ENCODE measurements at places on chromosomes 12 and 14. TPM values are rescaled to one million over a fixed set of nuclear protein-coding genes. Genes with fewer than 3 reads are reported as not detected.
A peak's percentile ranks its signal among the peaks of the same experiment; 100 is the strongest.

GRCh38 chr14:24362241-24362960, 5.6 kb upstream of the NFATC4 start:
- no peak for DNase-seq

- no peak for DNase-seq
These were observed at the start of gene B4GALNT1 for GRCh38 chr12:57632958-57633840. Gene B4GALNT1, minus strand, starts transcription at chr12:57633201. Its CDS starts 1,069 bp downstream, at chr12:57632132.

DNA sequence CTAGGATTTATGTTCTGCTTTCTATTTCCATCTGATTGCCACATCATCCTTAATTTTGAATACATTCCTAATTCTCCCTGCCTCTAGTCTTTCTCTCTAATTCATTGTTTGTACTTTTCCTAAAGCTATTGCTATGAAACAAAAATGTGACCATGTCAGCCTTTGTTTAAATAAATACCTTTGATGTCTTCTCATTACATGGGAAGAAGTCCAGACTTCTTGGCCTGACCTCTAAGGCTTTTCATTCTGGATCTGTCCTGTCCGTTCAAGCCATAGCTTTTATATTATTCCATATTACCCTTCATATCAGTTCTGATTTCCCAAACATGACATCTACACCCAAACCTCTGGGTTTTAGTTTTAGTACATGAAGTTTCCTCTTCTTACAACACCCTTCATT, 91.4 kb downstream of the CDK17 start:
- no peak for DNase-seq

DNA sequence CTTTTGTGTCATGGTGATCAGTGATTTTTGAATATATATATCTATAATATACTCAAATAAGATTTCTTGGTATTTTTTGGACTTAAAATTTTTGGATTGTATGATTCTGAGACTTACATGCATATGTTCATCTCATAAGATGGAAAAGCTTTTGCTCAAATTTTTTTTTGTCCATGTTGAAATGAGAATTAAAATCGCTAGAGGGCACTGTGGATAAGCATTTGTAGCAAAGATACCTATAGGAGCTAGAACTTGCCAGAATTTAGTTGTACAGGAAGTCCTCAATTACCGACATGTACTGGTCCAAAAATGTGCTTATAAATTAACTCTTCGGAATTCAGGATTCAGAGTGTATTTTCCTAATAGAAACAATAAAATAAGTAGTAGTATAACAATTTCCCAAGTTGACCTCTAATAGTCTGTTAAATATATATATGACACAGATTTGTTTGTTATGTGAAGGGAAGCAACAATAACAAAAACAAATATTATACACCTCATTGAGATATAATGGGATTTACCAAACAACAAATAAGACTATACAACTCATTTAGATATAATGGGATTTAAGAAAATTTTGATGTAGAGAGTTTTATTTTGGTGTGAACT, 179.6 kb downstream of the TMEM117 start:
- peak; percentile 62 for DNase-seq

DNA sequence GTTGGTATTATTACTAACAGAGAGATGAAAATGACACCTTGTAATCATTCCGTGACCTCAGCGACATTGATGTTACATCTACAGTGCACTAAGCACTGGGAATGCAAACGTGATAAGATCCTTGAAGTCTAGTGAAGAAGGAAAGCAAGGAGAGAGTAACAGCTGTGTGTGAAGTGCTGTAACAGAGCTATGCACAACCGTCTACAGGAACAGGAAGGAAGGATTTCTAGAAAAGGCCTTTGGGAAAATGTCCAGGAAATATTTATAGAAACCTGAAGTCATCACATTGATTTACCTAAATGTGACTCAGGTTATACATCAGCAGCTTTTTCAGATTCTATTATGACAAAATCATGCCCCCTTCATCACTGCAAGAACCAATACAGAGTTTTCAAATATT, 304.2 kb upstream of the AMIGO2 start:
- DNase-seq, result no peak

- DNase-seq, result no peak
These were observed 27.1 kb downstream of the CCDC92 start for GRCh38 chr12:123945287-123946151.

- no peak for DNase-seq
These were observed 57.2 kb upstream of the NTF3 start for GRCh38 chr12:5374713-5375112.

GRCh38 chr14:36306836-36307235, 13.6 kb downstream of the MBIP start:
- no peak for DNase-seq

- no peak for DNase-seq
These were observed 621.0 kb downstream of the CCER1 start for GRCh38 chr12:90333939-90334338.

DNA sequence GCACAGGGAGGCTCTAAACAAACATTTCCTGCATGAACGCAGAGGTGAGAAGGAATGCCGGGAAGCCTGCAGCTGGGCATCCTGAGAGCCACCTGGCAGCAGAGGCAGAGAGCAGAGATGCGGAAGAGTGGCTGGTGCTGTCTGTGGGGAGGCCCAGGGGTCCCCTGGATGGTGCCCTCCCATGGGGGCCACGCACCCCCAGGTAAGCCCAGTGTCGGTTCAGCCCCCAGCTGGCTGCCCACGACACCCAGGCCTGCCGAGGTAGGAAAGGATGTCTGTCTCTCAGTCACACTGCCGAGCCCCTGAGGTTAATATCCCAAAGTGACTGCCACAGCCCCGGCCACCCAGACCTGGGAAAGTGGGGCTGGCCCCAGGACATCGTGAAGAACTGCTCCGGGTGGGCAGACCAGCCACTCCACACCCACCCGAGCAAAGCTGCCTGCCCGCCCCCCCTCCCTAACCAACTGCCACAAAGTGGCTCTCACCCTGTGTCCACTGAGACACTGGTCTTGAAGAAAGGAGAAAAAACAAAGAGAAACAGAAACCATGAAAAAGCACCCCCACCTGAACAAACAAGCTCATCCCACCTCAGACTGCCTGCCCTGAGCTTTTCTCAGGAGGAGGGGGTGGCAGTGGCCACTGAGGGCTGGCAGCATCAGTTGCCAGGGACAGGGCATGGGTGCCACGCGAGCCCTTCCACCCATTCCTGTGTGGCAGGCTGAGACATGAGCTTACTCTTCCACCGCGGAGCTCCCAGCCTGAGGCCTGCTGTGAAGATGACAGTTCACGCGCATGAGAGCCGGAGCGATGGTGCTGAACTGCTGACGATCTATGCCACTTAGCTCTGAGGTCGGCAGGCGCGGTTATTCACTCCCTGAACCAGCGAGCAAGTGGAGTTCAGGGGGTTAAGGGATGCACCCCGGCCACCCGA, 40.8 kb downstream of the CCDC88C start:
- no peak for DNase-seq

GRCh38 chr12:129534966-129535750, 368.7 kb downstream of the TMEM132D start:
- no peak for DNase-seq

DNA sequence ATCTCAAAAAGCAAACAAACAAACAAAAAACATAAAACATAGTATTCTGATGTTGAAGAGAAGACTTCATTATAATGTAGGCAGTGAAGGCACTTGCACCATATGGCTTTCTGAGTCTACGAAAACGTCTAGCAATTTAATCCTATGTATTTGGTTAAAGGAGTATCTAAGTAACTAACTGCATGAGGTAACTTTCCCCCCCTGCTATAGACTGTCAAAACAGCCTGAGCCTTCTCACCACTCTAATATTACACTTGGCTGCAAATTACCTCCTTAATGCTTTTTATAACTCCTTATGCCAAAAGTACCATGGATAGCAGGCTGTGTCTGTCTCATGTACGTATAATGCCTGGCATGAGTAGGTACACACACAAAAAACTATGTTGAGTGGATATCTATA, 607.6 kb upstream of the FLRT2 start:
- no peak for DNase-seq

- DNase-seq, result no peak
These were observed 42.1 kb upstream of the USP44 start for GRCh38 chr12:95593266-95593871.

GRCh38 chr12:64400041-64400440, 4.2 kb upstream of the XPOT start:
- DNase-seq, result no peak

GRCh38 chr12:51465491-51465890, 40.9 kb downstream of the SLC4A8 start:
- DNase-seq, result no peak

DNA sequence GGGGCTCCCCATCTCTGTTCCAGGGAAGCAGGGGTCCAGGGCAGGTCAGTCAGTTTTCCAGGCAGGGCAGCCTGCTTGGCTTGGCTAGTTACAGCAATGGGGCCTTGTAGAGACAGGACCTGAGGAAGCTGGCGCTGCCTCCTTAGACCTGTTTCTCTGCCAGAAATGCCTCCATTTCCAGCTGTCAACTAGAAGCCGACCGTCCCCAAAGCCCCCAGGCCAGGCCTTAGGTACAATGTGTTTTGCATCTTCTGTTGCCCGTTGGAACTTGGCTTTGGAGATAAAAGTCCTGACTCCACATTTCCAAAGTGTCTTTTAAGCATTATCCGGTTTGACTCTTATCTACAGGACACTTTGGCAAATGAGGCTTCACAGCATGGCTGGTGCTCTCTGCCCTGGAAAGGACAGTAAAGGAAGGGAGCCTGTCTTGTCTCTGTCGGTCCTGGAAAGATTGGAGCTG, 42.6 kb downstream of the KRT80 start:
- no peak for DNase-seq

GRCh38 chr12:113043240-113043639, 13.3 kb upstream of the DTX1 start:
- no peak for DNase-seq

GRCh38 chr14:22465201-22465840, 123.7 kb downstream of the DAD1 start:
- DNase-seq, result no peak

DNA sequence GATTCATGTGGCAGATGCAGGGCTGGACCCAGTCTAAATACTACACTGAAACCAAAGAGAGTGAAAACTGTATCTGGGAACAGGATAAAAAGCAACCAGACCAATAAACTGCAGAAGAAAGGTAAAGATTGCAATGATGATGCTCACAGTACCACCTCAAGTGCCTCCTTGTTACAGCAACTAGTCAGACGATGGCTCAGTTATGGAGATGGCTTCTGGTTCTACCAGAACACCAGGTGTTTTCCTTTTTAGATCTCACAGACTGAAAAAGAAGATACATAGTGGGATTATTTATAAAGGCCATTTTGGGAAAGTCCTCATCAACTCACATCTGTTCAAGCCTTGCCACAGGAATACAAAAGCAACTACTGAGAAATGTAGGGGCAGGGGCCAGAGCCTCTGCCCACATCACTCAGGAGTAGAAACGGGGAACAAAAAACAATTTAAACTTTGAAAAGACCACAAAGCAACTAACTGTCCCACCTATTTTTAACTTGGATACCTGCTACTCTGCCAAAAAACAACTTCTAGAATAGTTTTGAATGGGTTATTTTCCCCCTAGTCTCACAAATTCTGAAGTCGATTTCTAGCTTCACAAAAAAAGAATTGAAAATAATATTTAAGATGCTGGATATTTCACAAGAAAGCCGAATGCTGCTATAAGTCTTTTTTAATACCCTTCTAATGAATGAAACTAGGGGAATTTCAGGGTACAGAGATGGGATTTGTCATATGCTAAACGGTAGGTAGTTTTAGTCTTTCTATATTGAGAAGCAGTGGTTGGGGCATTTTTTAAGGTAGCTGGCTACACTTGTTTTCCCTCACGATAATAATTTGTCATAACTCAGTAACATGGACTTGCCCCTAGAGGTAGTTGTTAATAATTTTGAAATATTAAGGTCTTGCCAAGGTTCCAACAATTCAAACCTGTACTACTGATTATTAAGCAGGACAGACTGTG, 197.2 kb upstream of the TMPO start:
- no peak for DNase-seq

GRCh38 chr12:102479939-102480338, 424 bp downstream of the IGF1 start:
- no peak for DNase-seq

UNC79 gene
- 0.07 TPM for total RNA-seq

PRB4 gene
- total RNA-seq, result not detected

CLEC4A gene
- total RNA-seq, result 0.32 TPM

WSCD2 gene
- total RNA-seq, result not detected

PTPRO gene
- total RNA-seq, result not detected

ALDH1L2 gene
- total RNA-seq, result 20.3 TPM

LRFN5 gene
- total RNA-seq, result not detected

GPR132 gene
- total RNA-seq, result not detected

EPYC gene
- total RNA-seq, result not detected

JDP2 gene
- 95.7 TPM for total RNA-seq

PMCH gene
- total RNA-seq, result not detected

STXBP6 gene
- 35.7 TPM for total RNA-seq

ACSS3 gene
- total RNA-seq, result 0.95 TPM

RCOR1 gene
- total RNA-seq, result 31.0 TPM

OR4K17 gene
- not detected for total RNA-seq

Data from Caco-2 (cell line).